Naive thymus-derived CD4-positive, alpha-beta T cell (primary cell): ENCODE measurements at places on chromosomes 13 and 19.

GRCh38 chr13:114310956-114311355 is 3.3 kb upstream of the CHAMP1 start:
- no peak for DNase-seq

DNA sequence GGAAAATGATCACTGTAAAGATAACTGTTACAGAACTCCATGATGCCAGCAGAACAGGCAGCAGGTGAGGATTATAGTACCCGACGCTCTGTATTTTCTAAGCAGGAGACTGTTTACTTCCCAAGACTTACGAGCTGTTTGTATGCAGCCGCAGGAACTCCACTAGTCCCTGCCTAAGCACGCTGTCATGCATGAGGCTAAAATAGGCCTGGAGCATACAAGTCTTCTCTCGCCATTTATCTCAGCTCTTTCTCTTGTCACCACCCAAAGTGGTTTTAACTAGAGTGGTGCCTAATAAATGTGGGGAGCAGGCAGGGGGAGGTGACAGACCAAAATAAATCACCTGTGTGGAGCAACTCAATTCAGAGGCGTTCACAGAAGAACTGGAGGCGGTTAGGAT is 175.8 kb downstream of the TDRD3 start:
- DNase-seq = no peak

GRCh38 chr13:106685143-106685542 is 117.2 kb upstream of the ARGLU1 start:
- DNase-seq = no peak

GRCh38 chr13:77620138-77620537 is 77.3 kb upstream of the SLAIN1 start:
- DNase-seq = no peak

DNA sequence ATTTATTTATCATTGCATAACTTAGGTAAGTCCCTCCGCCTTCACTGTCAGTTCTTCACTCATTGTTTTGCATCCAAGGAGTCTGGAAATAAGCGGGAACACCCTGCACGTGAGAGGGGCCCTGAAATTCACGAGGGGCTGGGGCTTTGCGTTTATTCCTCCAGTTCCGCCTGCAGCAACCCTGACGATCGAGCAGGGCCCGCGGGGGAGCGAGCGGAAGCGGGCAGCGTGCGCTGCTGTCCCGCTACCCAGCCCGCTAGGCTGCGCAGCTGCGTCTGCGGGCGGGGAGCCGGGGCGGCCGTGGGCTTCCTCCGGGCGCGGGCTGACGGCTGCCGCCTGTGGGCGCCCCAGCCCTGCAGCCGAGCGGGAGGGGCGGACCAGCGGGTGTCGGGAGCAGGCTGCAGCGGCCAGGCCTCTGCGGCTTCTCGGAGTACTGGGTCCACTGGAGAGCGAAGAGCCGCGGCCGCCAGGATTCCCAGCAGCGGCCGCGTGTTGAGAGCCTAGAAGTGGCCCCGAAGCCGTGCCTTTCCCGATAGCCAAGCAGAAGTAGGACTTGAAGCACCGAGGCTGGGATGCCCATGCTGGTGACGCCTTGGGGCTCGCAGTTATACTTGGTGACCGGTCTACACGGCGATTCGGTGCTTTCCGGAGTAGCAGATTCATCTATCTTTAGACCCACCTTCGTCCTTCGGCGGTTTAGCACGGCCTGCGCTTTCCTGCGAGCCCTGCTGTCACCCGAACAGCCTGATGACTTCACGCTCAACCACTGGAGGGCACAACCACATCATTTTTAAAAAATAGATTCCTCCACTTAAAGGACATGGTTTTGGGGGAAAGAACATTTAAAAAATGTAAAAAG is 32.9 kb upstream of the SACS start:
- DNase-seq = peak; percentile 69

DNA sequence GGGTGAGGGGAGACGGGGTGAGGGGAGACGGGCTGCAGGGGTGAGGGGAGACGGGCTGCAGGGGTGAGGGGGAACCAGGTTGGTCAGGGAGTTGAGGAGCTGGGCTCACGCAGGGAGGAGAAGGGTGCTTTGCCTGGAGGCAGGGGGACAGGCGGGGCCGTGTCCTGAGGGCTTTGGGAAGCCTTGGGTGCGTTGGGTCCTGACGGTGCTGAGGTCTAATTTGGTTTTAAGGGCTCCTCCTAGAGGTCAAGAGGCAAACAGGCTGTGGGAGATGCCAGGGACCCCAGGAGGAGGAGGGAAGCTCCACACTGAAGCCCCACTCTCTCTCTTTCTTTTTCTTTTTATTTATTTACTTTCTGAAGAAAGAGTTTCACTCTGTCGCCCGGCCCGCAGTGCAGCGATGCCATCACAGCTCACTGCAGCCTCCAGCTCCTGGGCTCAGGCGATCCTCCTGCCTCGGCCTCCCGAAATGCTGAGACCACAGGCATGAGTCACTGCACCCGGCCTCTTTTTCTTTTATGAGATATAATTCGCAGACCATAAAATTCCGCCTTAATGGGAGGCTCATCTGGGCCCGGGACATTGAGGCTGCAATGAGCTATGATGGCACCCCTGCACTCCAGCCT is 9.3 kb upstream of the MISP start:
- DNase-seq = no peak

DNA sequence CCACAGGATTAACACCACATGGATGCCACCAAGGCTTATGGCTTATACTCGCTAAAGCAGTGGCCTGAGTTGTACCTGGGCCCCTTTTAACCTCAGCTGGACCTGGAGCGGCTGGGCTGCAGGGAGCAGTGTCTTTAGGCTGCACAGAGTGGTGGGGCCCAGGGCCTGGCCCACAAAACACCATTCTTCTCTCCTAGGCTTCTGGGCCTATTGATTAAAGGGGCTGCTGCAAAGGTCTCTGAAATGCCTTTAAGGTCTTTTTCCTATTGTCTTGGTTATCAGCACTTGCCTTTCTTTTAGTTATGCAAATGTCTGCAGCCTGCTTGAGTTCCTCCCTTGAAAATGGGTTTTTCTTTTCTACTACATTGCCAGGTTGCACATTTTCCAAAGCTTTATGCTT is 973.9 kb upstream of the PRR20A start:
- no peak for DNase-seq

- DNase-seq = no peak
These were observed 315.9 kb downstream of the DNAJC15 start for GRCh38 chr13:43339145-43339804.

DNA sequence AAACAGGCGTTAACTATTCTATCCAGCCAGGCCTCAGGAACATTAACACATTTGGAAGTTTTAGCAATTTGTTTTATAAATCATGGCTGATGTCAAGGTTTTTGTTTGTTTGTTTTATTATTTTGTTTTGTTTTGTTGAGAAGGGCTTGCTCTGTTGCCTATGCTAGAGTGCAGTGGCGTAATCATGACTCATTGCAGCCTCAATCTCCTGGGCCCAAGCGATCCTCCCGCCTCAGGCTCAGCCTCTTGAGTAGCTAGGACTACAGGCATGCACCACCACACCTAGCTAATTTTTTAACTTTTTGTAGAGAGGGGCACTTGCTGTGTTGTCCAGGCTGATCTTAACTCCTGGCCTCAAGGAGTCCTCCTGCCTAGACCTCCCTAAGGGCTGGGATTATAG is 28.3 kb downstream of the NUP58 start:
- no peak for DNase-seq

DNA sequence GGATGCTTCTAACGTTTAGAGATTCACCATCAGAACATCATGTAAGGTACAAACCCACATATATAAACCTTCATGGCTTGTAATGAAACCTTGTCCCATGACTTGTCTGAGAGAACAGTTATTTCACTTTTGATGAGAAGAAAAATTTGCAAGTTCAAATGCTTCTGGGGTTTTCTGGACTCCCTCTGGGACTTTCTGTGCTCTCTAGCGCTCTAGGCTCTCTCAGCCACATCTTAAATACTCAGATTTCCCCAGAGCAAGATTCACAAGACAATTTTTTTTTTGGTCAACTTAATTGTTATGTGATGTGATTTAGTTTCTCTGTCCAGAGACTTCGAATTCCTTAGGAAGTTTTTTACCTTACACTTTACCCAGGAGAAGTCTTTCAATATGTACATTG is 282.8 kb upstream of the EDNRB start:
- no peak for DNase-seq

DNA sequence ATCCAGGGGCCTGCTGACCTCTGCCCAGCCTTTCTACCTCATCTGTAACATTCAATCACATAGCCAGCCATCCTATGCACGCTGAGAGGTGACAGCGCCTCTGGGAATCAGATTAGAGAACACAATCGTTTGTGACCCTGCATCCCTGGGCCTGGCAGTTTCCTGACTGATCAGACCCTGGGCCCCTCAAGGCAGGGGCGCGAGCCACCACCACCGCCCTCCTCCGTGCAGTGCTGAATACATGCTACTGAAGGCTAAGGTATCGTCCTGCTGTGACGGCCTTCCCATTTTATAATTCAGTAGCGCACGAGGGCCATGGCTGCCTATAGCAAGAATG is 1.3 kb downstream of the TMTC4 start:
- no peak for DNase-seq

- DNase-seq = no peak
These were observed 169.9 kb downstream of the USP12 start for GRCh38 chr13:27001705-27002104.

GRCh38 chr19:7552781-7553180 is 17.3 kb downstream of the PNPLA6 start:
- no peak for DNase-seq

DNA sequence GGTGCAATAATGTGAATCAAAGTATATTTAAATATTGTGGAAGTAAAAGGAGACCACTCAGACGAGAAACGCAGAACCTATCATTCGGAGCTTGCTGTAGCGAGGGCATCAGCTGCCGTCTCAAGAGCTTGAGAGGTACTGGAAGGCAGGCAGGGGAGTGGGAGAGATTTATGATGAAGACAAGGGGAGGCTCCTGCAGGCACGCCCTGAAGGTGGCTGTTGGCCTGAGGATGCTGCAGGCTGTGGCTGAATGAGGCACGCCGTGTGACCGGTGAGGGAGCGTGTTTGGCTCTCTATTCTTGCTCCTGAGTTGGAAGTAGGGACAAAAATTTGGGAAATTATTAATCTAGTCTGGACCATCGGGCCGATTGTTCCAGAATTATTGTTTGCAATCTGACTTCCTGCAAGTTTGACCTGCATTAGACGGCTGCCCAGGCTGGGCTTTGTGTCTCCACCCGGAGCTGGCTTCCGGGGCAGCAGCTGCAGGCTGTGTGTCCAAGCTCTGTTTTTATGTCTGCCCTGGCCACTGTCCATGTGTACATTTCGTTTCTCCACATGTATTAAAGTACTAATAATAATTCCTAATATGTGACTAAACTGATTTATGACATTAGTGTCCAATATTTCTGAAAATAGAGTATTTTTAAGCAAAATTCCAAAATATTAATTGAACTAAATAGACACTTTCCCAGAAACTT is 91.1 kb upstream of the ANKRD10 start:
- DNase-seq = no peak

GRCh38 chr13:40776681-40777165 is 5.7 kb upstream of the MRPS31 start:
- DNase-seq = peak; percentile 64

GRCh38 chr13:37195621-37196020 is 90.2 kb upstream of the CSNK1A1L start:
- DNase-seq = no peak

DNA sequence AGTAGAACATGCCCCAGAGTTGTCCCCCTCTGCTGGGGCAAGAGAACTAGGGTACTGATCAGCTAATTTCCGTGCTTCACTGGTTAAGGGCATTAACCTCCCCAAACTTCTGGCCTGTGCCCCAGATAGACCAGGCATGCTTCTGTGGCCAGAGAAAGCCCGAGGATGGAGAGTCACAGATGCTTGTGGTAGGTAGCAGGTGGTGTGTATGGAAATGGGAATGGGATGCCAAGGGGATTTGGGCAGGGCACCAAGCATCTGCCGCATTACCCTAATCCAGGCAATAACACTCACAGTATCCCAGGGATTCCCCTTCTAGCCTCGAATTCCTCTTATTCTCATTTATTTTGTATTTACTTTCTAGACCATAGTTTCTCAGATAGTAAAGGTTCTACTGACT is 124.8 kb upstream of the KLF12 start:
- no peak for DNase-seq

GRCh38 chr13:46556418-46556779 is 3.4 kb downstream of the LRCH1 start:
- no peak for DNase-seq

DNA sequence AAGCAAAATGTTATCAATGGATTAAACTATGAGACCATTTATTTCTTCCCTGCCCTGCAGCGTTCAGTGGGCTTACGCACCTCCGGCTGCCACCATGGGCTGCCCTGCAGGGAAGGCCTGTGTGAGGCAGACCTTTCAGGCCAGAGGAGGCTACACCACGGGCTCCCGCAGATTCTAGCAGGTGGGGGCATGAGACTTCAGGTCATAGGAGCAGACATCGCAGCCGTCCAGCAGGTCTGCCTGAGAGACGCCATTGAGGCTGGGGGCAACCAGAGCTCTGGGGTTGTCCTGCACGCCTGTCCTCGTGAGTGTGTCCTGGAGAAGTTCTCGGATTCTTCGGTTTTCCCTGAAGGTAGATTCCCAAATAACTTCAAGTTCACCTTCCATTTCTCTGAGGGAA is 9.4 kb upstream of the SLC7A9 start:
- DNase-seq = no peak

DNA sequence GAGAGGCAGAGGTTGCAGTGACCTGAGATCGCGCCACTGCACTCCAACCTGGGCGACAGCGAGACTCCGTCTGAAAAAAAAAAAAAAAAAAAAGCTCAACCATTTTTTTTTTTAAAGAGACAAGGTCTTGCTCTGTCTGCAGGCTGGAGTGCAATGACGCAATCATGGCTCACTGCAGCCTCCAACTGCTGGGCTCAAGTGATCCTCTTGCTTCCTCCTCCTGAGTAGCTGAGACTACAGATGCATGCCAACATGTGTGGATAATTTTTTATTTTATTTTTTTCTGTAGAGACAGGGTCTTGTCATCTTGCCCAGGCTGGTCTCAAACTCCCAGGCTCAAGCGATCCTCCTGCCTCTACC is 10.3 kb downstream of the EHD2 start:
- DNase-seq = no peak

DNA sequence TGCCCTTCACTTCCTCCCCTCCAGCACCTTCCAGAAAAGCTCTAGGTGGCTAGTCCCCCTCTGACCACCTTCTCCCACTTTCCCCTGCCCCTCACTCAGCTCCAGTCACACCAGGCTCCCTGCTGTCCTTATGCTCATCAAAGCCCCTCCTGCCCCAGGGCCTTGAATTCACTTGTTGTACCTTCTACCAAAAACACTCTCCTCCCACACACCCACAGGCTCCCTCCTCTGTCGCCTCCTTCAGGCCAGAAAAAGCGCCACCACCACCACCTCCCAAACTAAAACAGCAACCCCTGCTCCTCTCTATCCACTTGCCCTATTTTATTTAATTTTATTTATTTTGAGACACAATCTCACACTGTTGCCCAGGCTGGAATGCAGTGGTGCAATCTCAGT is 4.8 kb upstream of the CEACAM16 start:
- DNase-seq = no peak

- no peak for DNase-seq
These were observed 1.9 kb upstream of the CACNG8 start for GRCh38 chr19:53960886-53961285.
